SW480 (cell line): ENCODE measurements at places on chromosomes 5 and 9.
A peak's percentile ranks its signal among the peaks of the same experiment; 100 is the strongest.

- peak; percentile 72 for DNase-seq
Measured at GRCh38 chr9:72979405-72980100, 26.7 kb upstream of the ALDH1A1 start.

GRCh38 chr5:42570966-42571960 lies 148.0 kb downstream of the GHR start:
- DNase-seq, result no peak

DNA sequence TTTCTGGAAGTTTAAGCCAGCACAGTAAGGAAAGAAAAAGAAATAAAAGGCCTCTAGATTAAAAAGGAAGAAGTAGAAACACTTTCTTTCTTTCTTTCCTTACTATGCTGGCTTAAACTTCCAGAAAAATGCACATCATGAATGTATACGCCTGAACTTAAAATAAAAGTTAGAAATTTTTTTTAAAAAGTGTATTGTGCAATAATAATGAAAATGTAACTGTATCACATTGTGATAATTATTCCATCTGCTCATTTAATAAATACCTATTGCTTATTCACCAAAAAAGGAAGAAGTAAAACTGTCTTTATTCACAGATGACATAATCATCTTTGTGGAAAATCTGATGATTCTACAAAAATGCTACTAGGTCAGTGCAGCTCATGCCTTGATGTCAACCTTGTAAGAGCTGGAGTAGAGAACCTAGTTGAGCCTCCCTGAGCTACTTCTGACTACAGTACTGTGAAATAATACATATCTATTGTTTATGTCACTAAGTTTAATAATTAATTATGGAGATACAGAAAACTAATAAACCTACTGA lies 49.4 kb downstream of the MCTP1 start:
- no peak for DNase-seq

GRCh38 chr9:80097476-80097875 lies 525.7 kb downstream of the TLE4 start:
- DNase-seq, result no peak

DNA sequence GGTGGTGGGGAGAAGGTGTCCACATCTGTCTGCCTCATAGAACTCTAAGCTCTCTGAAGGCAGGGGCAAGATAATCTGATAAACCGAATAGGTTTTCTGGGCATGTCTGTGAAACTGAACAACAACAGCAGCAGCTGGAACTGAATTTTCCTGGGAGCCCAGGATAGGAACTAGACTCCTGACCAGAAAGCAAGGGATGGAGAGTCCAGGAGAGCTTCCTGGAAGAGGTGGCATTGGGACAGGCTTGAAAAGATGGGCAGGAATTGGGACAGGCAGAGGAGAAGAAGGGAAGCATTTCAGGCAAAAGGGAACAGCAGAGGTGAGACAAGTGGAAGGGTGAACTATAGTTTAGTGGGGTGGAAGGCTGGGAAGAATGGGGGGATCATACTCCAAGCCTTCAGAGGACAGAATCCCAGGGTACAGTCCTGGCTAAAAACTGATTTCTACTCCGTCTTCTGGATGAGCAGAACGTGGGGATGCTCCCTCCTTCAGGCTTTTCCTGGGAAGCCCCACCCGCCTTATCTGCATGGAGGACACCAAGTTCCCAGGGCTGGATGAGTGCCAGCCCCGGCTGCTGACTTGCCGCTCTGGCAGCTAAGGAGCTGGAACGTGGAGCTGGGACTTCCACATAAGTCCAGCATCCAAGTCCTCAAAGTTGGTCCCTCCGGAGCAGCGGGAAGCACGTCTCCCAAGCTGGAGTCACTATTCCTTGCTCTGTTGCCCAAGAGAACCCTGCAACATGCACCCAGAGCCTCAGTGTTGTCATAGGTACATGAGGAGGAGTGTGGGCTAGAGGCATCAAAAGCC lies 13.9 kb upstream of the KIF12 start:
- no peak for DNase-seq

DNA sequence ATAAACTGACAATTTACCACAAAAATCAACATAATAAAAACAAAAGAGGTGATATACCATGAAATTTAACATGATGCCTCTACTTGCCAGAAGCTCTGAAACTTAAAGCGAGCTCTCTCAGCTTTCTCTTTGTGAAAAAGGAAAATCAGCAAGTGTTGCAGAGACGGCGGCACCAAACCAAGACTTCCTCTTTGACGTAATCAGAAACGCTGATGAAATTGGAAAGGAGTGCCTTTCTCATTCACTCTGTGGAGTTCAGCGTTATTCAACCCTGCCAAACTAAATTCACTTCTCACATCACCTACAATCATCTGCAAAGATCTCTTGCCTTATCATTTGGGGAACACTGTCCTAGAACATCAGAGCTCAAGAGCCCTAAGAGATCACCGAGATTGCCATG lies 32.2 kb downstream of the ANXA6 start:
- DNase-seq, result no peak

GRCh38 chr9:84173961-84174360 lies 166.6 kb downstream of the SLC28A3 start:
- no peak for DNase-seq

DNA sequence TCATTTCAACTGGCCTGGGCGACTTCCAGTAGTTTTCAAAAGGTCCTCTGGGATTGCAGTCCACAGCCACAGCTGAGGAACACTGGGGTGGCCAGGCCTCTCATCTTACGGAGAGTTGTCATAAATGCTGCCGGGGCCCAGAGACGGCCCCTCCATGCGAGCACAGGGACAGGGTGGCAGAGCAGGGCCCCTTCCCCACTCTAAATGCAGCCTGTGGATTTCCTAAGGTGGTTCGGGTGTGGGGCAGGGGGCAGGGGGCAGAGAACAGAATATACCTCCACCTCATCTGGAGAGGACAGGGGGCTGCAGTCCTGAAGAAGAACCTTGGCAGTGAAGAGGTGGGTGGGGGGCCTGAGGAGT lies 113.6 kb upstream of the TBC1D2 start:
- DNase-seq, result no peak

DNA sequence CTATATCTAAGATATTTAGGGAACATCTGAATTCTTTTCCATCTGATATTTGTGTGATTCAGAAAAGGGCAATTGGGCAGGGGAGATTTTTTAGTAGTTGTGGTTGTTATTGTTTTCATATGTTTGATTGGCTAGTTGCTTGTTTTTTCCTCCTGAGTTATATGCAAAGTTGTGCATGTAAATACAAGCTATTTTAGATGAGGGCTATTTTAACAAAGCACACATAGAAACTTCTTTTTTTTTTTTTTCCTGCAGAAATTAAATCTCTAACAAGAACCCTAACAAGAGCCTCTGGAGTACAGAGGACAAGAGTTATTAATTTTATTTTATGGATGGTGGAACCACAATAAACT lies 559.1 kb downstream of the CETN3 start:
- DNase-seq, result no peak
